H7 (cell line): ENCODE measurements at places on chromosomes 5 and 9. TPM values are rescaled to one million over a fixed set of nuclear protein-coding genes. Genes with fewer than 3 reads are reported as not detected.

- no peak for DNase-seq
These were observed 328 bp downstream of the NDST1 start for GRCh38 chr5:150508277-150508640.

AKNA gene
- total RNA-seq = 16.7 and 17.4 TPM in 2 replicates

PTGS1 gene
- 0.69 and 1.1 TPM in 2 replicates for total RNA-seq

DNA sequence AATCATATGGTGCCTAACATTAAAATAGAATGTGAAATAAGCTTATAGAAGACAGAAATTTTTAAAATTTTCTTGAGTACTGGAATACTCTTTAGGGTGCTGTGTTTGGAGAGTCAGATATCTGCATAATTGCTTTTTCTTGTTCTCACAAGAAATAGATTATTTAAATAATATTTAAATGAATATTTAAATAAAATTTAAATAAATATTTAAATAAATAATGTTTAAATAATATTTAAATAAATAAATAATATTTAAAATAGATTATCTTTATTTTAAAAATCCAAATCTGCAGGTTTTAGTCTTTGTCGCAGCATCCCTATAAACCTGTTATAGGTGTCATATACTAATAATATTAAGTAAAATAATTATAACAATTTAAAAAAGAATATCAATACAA, 1589.4 kb downstream of the MAT2B start:
- no peak for DNase-seq

DNA sequence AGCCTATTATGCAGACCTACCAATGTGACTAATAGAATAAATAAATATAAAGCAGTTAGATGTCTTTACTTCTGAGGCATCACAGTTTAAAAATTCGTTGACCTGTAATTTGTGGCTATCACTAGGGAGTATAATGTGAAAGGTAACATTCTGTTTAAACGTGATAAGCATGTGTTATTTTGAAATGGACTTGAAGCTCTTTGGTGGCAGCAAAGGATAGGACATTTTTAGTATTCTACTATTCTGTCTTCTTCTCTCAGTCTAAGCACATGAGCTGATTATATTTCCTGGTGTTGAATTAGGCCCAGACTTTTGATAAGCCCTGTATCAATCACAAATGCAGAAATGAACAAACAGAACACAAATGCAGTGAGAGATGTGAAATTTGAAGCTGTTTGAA, 974.0 kb upstream of the CDH10 start:
- DNase-seq = no peak

DNA sequence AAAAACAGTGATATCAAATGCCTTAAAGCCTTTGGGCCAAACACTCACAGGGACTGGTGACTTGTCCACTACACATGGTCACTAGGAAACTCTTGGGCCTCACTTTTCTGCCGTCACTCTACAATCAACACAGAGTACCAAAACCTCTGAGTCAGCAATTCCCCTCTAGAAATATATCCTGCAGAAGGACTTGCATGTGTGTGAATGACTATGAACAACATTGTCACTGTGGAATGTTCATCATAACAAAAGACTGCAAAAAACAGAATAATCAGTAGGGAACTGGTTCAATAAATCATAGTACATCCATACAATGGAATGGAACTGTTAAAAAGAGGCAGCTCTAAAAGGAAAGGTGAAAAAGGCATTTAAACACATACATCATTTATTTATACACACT, 44.1 kb upstream of the SMU1 start:
- no peak for DNase-seq
